AG09309 (cell line): ENCODE measurements at places on chromosomes 3 and 15.

GRCh38 chr15:90648137-90649070 lies 68.7 kb upstream of the BLM start:
- no peak for DNase-seq

DNA sequence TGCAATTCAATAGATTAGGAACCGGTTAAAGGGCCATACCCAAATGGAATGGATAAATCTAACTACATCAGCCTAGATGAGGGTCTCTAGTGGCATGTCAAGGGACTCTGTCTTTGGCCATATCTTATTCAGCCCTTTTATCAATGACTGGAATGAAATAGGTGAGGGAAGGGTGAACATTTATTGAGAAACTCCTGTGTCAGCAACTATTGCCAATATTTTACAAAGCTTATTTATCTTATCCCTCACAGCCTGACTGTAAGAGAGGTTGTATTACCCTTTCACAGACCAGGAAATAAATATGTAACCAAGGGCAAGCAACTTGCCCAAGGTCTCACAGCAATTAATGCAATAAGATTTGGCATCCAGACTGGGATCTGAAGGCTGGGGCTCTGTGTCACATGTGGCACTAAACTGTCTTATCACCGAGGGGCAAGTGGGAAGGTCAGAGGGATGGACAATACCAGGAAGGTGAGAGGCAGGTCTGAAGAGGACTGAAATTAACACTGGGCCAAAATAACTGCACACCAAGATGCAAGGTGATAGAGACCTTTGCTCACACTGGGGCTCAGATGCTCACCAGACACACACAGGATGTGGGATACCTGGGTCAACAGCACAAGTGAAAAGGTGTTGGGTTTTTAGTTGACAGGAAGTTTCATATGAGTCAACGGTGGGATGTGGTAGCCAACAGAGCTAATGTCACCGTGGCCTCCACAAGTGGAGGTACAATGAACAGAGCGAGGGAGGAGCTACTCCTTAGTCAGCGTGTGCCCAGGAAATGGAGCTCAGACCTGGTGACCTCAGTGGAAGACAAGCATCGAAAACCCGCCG lies 261.3 kb downstream of the RPLP1 start:
- no peak for DNase-seq

- DNase-seq: no peak
Measured at GRCh38 chr3:127986803-127987202, 65.4 kb upstream of the SEC61A1 start.

- no peak for DNase-seq
Measured at GRCh38 chr3:122012821-122013220, 9.2 kb downstream of the ILDR1 start.

DNA sequence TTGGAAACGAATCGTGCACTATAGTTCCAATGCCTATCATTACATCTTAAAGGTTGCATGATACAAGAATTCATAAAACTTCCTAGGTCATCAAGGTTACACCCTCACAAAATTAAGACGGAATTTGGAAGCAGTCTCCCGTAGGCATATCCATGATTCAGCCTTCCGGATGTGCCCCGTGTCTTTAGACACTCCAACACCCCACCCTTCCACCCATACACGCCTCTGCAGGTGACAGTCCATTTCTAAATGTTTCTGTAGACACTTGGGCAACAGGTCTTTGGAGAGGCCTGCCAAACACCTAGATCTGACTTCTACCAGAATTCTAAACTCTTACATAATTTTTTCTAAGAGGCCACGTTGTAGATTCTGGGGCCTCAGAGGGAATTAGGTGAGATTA lies 49.8 kb downstream of the LDHAL6B start:
- DNase-seq: no peak

GRCh38 chr3:45131201-45131600 lies 15.0 kb downstream of the CDCP1 start:
- no peak for DNase-seq

GRCh38 chr3:50430191-50430590 lies 70.9 kb upstream of the TMEM115 start:
- no peak for DNase-seq
